Epithelial cell of umbilical artery (primary cell): ENCODE measurements at places on chromosomes 13 and 19. TPM values are rescaled to one million over a fixed set of nuclear protein-coding genes. Genes with fewer than 3 reads are reported as not detected.

Gene CACNG6
- 2.6 and 3.2 TPM in 2 replicates for total RNA-seq

Gene UBE2L5
- not detected in 2 replicates for total RNA-seq

Gene ZNF443
- total RNA-seq: 3.6 and 5.6 TPM in 2 replicates

Gene MAU2
- total RNA-seq: 24.7 and 27.4 TPM in 2 replicates

Gene FLT1
- total RNA-seq: 143 and 328 TPM in 2 replicates

Gene CCL25
- not detected in 2 replicates for total RNA-seq

Gene NKPD1
- total RNA-seq: 0.30 and 0.32 TPM in 2 replicates

Gene RNF113B
- total RNA-seq: not detected in 2 replicates

Gene HIF3A
- total RNA-seq: 0.97 and 7.0 TPM in 2 replicates

Gene TMEM238
- 0.65 TPM in 1 of 2 replicates, not detected in the other for total RNA-seq

Gene NDUFA7
- 9.0 and 26.3 TPM in 2 replicates for total RNA-seq

Gene ATP4A
- total RNA-seq: not detected in 2 replicates

Gene KASH5
- not detected in 2 replicates for total RNA-seq

Gene ZNF730
- total RNA-seq: 1.6 and 2.4 TPM in 2 replicates

Gene FCER2
- not detected in 2 replicates for total RNA-seq
